ENCODE measurements at places on chromosomes 2 and 18.
A peak's percentile ranks its signal among the peaks of the same experiment; 100 is the strongest.

DNA sequence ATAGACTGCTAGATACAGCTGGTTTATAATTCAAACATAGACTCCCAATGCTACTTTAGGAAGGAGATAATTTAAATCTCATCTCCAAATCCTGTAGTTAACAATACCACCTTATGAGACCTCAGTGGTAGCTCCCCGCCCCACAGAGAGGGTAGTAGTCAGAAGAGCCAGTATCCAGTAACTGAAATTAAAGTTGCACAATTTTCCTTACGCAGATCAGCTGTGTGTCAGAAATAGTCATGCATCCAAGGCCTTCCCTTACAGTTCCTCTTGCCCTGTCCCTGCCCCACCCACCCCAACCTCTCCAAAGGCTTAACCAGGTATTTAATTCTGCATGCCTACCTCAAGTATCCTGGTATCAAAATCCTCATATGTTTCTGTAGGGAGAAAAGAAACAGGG is 15.5 kb downstream of the MRPS5 start:
- no peak for DNase-seq

GRCh38 chr2:239695728-239696240 is 295.0 kb upstream of the HDAC4 start:
- no peak for DNase-seq

DNA sequence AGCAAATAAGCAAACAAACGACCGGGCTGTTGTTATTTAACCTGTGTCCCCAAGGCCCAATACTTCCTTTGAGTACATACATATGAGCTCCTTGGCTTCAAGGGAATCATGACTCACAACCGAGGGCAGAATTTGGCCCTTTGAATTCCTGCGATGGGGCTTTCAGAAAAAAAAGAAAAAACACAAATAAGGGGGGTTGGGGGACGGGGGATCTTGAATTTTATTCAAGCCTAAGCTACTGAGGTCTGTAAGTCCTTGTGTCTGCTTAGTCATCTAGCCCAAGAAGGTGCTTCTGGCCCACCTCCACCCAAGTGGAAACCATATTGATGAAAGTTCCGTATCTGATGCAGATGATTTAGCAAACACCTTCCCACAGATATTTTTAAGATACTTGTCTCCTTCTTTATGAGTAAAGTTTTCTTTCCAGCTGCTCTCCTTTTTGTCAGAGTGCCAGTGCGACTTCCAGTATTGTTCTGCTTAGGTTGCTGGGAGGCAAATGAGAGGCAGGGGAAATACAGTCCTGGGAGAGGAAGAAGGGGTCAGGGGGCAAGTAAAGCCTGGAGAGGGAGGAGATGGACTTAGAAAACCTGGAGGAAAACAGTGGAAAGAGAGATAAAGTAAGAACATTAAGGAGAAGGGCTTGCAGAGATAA is 169.6 kb downstream of the ZEB2 start:
- peak; percentile 29 for DNase-seq

GRCh38 chr2:123839326-123839725 is 185.8 kb upstream of the CNTNAP5 start:
- DNase-seq = no peak

GRCh38 chr2:32806857-32807256 is 139.9 kb upstream of the LTBP1 start:
- DNase-seq = no peak

DNA sequence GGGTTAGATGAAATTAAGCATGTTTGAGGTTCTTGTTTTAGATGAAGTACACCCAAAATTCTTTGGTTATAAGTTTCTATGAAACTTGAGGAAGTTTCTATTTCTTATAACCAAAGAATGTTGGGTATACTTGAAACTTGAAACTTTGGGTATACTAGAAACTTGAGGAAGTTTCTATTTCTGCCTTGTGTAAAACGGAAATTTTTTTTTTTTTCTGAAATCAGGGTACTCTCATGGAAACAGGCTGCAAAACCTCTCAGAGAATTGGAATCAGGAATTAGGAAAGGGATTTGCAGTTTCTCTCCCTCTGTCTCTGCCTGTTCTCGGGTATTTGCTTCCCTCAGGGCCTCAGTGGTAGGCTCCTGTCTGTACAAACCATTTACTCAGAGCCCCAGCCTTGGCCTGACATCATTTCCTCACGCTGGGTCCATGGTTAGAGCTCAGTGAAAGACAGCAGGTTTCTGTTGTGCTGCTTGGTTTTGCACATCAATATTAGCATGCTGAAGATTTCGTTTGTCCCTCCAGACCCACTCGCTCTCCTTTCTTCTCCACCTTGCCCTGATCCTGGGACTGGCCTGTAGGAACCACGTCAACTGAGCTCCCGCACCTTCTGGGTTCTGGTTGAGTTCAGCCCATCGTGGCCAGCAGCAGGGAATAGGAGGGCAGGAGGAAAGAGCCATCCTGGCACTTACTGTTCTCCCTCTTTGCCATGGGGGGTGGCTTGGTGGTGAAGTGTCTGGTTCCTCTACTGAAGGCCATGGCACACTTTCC is 106.4 kb downstream of the POLR1A start:
- DNase-seq = peak; percentile 60

GRCh38 chr2:67258122-67258521 is 139.0 kb upstream of the ETAA1 start:
- no peak for DNase-seq

DNA sequence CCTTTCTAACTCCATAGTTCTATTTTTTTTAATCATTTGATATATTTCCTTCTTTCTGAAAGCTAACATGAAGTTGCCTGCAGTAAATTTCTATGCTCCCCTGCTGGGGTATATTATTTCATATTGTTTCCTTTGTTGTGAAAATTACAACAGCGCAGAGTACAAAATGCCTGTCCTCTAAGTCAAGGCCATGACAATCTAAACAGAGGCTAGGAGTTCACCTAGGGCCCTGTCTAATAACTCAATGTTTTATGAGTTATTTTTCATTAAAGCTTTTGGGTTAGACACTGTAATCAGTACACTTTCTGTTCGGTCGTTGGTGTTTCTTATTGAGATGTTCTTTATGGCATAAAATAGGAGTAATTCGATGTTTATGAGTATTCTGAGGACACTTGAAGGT is 111.2 kb downstream of the OSR1 start:
- no peak for DNase-seq

- peak; percentile 79 for DNase-seq
These were observed 236.4 kb downstream of the ALPK2 start for GRCh38 chr18:58392324-58393000.

- DNase-seq = no peak
These were observed 1023.2 kb downstream of the BCL11A start for GRCh38 chr2:59530258-59530657.

DNA sequence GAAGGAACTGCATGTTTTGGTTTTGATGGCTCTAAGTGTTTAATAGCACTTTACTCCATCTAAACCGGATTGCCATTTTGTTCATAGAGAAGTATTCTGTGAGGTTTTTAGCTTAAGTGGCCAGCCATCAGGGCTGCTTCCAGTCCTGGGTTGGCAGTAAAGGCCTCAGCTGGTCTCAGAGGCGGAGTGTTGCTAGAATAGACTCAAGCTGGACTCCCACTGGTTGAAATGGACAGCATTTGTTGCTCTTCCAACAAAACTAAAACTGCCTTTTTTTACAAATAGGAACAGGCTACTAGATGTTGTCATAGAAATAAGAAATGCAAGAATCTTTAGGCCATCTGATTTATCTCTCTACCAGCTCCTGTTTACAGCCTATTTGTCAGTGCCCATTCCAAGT is 126.4 kb downstream of the MAIP1 start:
- no peak for DNase-seq

- no peak for DNase-seq
These were observed 83.8 kb downstream of the MBD2 start for GRCh38 chr18:54140641-54141040.

- no peak for DNase-seq
These were observed 65.5 kb downstream of the STEAP3 start for GRCh38 chr2:119289093-119289492.

DNA sequence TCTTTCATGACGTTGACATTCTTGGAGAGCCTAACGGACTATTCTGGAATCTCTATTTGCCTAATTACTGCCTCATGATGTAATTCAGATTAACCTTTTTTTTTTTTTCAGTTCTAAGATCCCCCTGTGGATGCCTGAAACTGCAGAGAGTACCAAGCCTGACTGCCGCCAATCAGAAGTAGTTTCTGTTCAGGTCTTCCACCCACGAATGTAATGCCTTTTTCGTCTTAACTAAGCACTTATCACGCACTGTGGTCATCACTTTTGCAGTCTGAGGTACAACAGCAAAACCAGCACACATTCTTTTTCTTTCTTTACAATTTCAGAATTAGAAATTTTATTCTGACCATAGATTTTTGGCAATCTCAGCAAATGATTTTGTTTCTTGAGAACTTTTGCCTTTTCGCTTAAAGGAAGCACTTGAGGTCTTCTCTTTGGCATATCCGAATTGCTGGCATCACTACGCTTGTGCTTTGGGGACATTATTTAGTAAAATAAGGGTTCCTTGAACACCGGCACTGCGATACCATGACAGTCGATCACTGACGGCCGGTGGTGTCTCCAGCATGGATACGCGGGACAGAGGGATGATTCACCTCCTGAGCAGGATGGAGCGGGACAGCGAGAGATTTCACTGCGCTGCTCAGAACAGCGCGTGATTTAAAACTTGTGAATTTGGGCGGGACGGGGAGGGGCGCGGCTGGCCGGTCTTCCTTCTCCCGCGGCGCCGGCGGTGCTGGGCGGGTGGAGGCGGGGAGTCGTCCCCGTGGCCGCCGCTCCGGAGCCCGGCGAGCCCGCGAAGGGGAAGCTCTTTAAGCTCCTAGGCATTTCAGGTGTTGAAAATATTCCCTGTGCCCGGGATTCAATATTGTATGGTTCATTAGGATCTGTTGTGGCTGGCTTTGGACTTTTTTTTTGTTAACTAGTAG is 32.0 kb upstream of the GPR55 start:
- DNase-seq = peak; percentile 53

DNA sequence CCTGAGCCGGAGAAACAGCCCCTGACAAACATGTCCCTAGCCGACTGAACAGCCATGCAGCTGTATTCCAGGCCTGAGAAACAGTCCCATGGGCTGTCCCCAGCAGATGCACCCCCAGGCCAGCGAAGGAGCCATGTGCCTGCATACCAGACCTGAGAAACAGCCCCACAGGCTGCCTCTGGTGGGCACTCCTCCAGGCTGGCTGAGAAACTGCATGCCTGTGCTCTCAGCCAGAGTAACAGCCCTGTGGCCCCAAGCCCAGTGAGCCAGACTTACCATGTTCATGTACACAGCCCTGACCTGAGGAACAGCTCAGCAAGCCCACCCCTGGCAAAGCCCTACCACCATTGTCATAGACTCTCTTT is 24.8 kb downstream of the BOLL start:
- DNase-seq = no peak

GRCh38 chr2:70103531-70104061 is 16.3 kb downstream of the PCBP1 start:
- DNase-seq = peak; percentile 28

GRCh38 chr2:60529136-60529784 is 24.2 kb downstream of the BCL11A start:
- DNase-seq = no peak

- DNase-seq = no peak
These were observed 289.7 kb upstream of the KCNJ3 start for GRCh38 chr2:154408786-154409185.

DNA sequence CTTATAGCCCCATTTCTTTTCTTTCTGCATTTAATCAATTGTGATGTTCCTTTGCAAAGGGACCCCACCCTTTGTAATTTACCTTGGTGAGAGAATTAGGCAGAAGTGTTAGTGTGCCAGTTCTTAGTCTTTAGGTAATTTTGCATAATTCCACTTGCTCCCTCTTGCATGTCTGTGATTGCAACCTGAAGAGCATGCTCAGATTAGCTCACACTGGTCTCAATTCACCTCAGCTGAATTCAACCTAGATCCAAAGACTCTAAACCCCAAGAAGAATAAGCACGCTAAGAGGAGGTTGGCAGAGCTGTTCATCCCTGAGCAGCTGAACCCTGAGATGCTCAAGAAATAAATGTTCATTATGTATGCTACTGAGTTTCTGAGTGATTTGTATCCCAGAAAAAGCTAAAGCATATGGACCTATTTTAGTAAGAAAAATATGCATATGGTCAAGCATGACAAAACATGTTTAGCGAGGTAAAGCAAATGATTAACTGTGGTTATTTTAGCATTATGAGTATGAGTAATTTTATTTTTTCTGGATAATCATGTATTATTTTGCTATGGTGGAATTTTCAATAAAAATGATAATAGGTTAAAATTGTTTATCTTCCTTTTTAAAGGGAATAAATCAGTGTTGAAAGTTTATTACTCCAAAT is 299.2 kb upstream of the ZSWIM2 start:
- DNase-seq = no peak

DNA sequence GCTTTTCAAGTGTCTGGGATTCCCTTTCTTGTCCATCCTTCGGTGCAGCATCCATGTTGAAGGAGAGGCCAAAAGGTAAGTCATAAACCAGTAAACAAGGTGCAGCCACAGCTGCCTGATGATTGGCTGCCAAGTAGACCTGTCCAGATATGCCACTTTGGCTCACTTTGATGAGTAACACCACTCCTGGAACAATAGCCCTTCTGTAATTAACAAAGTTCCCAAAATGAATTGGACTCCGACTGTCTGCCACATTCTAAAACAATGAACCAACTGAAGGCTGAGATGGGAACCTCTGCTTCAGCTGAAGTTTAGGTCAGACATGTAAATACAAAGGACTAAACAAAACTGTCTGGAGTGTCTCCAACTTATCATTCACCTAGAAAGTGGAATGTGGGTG is 82.2 kb upstream of the LGALSL start:
- no peak for DNase-seq

GRCh38 chr2:129262934-129263333 is 716.5 kb upstream of the RAB6C start:
- no peak for DNase-seq

DNA sequence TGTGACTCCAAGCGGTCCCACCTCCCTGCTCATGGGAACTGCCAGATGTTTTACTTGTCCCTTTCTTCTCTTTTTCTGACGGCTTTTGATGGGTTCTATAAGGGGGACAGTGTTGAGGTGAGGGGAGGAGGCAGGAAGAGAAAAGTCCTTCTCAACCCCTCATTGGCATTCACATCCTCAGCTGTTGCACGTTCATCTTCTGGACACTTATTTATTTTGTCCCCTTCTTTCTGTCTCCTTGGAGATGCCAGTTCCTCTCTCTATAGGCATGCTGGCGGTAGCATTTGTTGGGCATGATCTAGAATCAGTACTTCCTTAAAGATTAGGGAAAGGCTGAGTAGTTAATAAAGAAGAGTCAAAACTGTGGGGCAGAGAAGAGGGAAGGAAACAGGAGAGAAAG is 99.0 kb upstream of the KLHL14 start:
- DNase-seq = no peak

DNA sequence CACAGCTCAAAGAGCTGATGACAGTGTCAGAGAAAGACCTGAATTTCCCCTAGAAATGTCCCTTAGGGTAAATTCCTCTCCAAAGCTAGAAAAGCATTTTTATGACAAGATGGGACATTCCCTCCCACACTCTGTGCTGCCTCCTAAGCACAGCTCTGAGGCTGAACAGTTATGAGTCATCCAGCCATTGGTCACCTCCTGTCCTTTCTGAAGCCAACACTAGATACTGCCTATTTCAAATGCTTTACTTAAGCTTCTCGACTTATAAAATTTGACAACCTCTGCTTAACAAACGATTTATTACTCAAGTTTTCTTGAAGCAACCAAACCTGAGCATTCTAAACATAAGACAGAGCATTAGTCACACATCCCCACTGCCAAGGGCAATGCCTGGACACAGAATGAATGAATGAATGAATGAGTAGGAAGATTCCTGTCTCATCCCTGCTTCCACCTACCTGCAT is 35.4 kb downstream of the B4GALT6 start:
- DNase-seq = no peak

Data from femur (tissue), 1 donor.